ENCODE measurements at places on chromosomes 11 and 22.

- DNase-seq, result no peak
Measured at GRCh38 chr11:122861631-122862030, 20.9 kb upstream of the JHY start.

DNA sequence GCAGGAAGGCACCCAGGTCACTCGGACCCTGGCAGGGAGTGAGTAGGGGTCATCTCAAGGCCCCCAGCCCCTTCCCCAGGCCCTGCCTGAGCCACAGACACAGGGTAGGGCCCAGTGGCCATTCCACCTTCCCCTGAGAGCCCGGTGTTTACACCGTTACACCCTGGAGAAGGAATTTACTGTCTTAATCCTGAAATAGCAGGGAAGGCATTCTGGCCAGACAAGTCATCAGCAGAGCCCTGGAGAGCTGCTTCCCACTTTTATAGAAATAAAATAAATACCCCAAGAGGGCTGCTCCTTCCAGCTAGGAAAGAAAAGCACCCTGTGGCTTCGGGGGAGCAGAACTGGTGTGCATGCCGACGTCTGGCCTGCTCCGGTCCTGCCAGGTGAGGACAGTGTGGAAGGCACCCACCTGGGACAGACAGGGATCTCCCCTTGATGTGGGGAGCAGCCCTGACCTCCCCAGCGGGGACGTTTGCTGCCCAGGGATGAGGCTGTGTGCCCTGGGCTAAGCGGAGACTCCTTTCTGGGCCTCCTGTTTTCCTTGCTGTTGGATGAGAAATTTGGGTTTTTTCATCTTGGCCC lies 180.0 kb downstream of the MN1 start:
- DNase-seq, result no peak

- no peak for DNase-seq
Measured at GRCh38 chr11:69192301-69192721, 36.6 kb downstream of the SMIM38 start.

GRCh38 chr22:50473088-50473487 lies 1.7 kb downstream of the SBF1 start:
- DNase-seq, result no peak

DNA sequence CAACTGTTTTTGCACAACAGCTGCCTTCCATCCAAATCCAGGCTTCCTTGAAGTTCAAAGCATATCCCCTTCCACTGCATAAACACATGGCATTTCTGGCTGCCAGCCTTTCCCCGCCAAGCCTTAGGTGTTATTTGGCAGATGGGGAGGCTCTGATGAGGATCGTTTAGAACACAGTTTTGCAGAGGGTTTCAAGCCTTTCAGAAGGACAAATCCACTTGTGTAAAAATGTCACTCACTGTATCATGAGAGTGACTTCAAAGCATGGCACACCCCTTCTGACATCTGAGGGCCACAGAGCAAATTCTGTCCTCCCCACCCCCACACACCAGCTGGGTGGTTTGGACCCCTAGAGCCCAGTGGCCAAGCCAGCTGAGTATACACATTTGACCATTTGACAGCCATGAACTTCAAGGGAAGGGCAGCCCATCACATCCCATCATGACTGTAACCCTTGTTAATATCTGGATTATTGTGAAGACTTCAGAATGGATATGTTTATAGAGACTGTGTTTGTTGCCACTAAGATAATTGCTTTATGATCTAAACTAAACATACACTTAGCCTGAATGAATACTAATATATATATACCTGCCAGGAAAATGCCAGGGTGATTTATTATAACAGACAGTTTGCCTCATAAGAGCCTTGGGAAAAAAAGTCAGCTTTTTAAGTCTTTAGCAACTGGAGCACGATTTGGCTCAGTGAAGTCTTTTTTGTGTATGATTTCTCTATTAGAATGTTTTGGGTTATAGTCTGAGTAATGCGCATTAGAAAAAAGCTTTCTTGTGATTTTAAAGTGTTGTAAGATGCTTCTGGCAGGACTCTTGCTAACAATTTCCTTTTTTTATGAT lies 31.9 kb downstream of the FBLN1 start:
- DNase-seq, result no peak

- no peak for DNase-seq
Measured at GRCh38 chr11:118000850-118001228, 14.6 kb downstream of the IL10RA start.

- no peak for DNase-seq
Measured at GRCh38 chr11:72974487-72975205, 160.4 kb downstream of the ATG16L2 start.

DNA sequence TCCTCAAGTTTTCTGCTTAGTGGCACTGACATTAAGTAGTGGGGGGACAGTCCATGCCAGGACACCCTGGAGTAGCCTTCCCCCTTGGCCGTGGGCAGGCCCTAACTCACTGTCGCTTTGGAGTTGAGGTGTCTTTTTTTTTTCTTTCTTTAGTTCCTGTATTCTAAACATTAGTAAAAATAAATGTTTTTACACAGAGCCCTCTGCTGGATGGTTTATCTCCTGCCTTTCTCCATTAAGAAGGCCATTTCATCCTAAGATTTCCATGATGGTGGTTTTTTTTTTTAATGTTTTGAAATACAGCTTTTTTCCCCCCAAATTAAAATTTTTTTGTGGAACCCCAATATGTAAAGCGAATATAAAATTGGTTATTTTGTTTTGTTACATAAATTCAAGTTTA lies 1.8 kb upstream of the TIGD3 start:
- no peak for DNase-seq

GRCh38 chr11:65505466-65506289 lies 6.8 kb downstream of the MALAT1 start:
- DNase-seq, result no peak

- peak; percentile 40 for DNase-seq
Measured at GRCh38 chr11:57248780-57249383, 11.8 kb upstream of the APLNR start.

- no peak for DNase-seq
Measured at GRCh38 chr22:21602579-21602978, 27.2 kb downstream of the YDJC start.

- DNase-seq, result no peak
Measured at GRCh38 chr11:130400781-130401483, 27.5 kb downstream of the ADAMTS8 start.

GRCh38 chr11:69661413-69661715 lies 13.8 kb downstream of the LTO1 start:
- no peak for DNase-seq

DNA sequence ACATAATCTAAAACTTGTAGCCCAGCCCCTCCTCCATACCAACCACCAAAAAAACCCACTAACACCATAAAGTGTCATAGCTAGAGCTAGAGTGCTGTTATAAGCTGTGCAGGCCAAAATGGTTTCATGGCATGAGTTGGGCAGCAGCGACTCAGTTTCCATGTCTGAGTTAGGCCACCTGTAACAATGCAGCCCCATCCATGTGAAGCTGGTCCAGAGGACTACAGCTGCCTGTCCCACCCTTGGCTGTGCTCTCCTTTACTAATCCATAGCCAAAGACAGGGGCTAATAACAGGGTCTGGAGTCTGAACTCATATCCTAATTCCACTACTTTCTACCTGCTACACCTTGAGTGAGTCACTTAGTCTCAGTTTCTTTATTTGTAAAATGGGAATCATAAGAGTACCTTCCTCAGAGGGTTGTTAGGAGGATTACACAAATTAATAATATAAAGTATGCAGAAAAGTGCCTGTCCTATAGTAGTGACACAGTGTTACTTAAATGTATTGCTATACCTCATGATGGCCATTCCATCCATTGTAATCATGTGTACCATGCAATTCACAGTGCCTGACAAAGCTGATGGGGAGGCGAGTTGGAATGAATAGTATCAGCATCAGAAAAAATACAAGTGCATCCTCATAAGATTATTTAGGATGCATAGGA lies 20.6 kb downstream of the KCNQ1OT1 start:
- no peak for DNase-seq

GRCh38 chr11:76918941-76919386 lies 58.2 kb downstream of the ACER3 start:
- peak; percentile 39 for DNase-seq

DNA sequence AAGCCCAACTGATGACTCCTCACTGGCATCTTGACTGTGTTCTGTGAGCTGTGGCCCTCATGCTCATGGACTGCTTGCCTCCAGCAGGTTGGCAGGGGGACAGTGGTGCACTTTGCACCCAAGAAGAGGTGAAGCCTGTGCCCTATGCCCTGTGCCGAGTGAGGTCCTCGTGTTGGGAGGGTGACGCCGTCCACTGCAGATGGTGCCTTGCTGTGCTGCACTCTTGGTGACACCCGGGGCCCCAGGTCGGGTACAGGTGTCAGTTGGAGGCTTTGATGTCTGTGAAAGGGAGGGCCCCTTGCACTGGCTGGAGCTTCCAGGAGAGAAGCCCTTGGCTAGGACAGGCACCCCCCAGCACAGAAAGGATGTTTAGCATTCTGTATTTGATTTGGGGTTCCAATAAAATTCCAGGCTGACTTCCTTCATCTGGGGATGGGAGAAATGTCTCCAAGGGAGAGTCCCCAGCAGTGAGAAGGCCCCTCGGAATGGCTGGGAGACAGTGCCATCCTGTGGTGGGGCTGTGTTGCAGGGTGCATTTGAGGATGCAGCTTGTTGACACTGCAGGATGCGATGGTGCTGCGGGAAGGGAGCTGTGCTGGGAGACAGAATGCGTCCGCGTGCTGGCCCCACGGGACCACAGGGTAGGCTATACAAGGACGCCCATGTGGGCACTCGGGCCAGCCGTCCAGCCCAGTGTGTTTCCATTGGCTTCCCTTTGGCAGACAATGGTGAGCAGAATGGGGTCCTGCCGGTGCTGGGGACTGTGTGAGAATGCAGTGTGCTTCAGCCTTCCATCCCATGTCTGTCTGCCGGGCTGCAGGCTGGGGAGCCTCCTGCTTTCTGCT lies 2.5 kb upstream of the ZDHHC8 start:
- peak; percentile 16 for DNase-seq

DNA sequence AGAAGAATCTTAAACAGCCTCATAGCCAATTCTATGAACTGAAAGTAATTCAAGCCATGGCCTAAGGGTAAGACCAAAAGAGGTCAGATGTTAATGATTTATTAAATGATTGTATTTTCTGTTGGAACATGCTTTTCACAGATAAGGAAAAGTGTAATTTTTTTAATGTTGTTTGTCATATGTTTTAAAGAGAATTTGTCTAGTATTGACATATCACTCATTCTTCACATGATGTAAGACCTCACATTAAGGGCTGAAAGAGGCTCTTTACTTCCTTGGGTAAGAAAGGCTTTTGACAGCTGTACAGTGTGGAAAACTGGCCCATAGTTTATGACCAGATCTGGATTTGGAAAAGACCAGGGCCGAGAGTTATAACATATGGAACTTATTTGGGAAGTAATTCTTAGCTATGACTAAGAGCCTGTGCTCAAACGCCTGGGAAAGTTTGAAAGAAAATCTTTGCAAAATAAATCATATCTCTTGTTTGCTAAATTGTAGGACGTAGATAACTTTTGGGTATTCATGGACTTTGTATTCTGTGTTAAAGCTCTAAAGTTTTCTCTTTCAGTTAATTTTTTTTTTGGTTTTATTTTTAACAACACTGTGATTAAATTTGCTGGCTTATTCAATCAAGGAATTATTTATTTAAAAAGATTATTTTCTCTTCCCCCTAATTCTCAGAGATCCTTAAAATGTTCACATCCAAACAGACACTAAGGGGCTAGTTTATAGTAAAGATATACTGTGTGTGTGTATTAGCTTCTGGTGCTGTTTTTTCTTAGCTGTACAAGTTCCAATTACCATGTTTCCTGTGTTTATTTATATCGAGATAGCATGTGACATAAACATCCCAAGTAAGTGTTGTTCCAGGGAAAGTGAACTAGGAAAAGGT lies 162.2 kb downstream of the ARHGAP42 start:
- no peak for DNase-seq

DNA sequence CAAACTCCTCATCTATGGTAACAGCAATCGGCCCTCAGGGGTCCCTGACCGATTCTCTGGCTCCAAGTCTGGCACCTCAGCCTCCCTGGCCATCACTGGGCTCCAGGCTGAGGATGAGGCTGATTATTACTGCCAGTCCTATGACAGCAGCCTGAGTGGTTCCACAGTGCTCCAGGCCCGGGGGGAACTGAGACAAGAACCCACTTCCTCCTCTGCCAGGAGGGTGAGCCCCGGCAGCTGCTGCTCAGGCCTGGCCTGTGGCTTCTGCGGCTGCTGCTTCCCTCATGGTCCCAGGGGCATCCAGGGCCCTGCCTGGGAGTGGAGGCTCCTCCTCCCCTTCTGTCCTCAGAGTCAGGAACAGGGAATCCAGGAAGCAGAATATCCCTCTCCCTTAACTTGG lies 98.4 kb downstream of the ZNF280B start:
- DNase-seq, result no peak

DNA sequence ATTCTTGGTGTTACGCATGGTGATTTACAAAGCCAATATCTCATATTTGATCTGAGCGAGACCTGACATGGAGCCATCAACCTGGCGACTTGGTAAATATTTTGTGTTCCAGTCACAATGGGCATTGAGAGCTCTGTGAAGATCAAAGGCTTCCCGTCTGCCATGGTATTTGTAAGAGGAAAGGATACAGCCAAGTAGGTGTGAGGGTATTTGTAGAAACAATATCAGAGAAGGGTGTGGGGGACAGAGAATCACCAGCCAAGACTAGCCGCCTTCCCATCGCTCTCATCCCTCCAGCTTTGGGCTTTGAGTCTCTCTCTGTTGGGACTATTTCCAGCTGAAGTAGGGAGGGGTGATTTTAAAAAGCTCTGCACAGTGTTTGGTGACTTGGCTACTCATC lies 173.4 kb upstream of the BDNF start:
- no peak for DNase-seq

- no peak for DNase-seq
Measured at GRCh38 chr11:122097419-122098001, 18.5 kb downstream of the BLID start.

DNA sequence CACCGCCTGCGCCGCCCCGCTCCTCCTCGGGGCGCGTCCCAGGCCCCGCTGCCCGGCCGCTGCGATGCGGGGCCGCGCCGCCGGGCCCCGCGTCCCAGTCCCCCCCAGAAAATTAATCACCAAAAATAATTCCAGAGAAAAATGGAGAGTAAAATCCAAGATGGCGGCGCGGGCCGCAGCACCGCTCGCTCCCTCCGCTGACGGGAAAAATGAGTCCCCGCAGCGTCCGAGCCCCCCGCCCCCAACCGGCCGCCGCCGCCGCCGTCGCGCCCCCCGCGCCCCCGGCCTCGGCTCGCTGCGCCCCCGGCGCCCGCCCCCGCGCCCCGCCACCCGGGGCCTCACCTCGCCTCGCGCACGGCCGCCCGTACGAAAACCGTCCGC lies at the start of gene KMT5B:
TSS of gene KMT5B (minus strand) at position 162 of the 381 bp plus-strand sequence. CDS start 23,220 bp downstream, outside the sequence.
- DNase-seq, result no peak

- no peak for DNase-seq
Measured at GRCh38 chr11:61839742-61840141, 11.6 kb downstream of the FADS2 start.

GRCh38 chr22:25282671-25283561 lies 63.5 kb downstream of the CRYBB2 start:
- no peak for DNase-seq

GRCh38 chr11:1158681-1159487 lies 1.1 kb downstream of the MUC5AC start:
- DNase-seq, result no peak
